Daoy (cell line): ENCODE measurements at places on chromosomes 16 and 17.
A peak's percentile ranks its signal among the peaks of the same experiment; 100 is the strongest.

DNA sequence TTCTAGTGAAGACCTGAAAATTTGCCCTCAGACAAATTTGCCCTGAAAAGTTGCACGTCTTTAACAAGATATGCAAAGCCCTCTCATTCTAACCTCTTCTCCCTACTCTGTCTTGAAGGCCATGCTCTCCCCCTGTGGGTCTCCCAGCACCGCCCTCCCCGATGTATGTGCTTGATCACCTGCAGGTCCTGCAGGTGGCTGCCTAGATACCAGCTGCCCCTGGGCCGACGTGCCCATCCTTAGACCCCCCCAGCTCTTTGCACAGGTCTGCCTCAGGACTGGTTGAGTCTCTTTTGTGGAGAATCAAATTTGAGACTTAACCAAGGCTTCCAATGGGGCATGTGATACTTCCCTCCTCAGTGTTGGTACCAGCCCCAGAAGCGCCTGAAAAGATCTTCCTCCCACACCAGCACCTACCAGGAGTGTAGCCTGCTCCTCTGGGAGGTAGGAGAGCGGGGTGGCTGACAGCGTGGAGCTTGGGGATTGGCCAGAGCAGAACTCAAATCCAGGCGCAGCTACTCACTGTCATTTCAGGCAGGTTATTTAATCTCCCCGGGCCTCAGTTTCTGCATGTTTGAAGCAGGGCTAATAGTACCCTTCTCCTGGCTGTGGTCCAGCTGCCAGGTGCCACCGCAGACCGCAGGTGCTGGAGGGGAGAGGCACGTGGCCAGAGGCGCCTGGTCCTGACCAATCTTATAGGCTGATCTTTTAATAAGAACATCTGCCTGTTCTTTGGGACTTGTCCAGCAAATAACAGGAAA, 4.5 kb upstream of the MRPL38 start:
- DNase-seq: no peak

DNA sequence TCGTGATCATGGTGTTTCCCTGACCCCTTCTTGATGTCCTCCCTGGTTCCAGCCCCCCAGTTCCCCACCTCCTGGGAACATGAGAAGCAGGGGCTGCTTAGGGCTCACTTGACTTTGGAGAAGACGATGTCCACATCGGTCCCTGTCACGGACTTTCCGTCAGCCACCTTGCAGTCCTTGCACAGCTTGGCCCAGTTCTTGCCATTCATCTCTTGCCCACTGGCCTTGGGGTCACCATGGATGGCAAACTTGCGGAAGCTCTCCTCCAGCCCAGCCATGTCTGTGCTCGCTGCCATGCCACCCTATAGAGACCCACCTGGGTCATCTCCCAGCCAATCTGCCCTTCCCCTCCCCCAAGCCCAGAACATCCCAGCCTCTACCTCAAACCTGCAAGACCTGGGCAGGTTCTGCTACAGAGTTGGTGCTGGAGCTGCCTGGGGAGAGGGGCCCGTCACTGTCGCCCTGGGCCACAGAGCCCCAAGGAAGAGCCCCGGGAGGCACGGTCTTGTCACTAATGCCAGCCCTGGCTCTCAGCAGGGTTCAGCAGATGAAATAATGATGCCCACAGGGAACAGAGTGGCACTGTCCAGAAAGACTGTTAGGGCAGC, 2.4 kb downstream of the TPPP3 start:
- DNase-seq: no peak

DNA sequence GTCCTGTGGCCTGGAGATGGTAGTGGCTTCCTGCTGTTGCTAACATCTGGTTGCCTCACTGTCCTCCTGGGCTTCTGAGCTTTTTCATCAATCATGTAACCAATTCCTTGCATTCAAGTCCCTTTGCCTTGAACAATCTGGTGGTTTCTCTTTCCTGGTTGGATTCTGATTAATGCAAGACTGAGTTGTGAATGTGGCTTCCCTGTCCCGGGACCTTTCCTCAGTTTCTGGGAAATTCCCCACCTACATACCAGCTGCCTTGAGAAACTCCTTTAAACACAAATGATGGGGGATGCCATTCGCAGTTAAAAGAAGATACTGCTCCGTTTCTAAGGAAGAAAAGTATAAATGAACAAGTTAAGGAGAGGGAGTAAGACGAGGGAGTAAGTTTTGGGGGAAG, 39.9 kb upstream of the NLRP1 start:
- DNase-seq: no peak

DNA sequence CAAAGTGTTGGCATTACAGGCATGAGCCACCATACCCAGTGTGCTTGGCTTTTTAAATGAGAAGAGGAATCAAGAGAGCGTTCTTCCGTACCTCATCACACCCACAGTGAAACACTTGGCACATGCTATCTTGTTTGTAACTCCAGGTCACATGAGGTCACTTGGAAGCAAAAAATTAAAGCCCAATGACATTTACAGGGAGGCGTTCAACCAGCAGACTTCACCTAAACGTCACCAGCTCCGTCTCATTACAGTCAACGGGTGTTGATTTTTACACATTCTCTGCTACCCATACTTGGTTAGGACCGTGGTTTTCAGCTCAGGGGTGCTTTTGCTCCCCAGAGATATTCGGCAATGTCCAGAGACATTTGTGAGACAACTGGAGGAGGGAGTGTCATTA, 127.0 kb downstream of the XYLT1 start:
- no peak for DNase-seq

- DNase-seq: no peak
Observed at GRCh38 chr17:28385406-28385805, 13.9 kb downstream of the SARM1 start.

- DNase-seq: peak; percentile 77
Observed at GRCh38 chr16:81632392-81633146, 146.5 kb upstream of the PLCG2 start.

DNA sequence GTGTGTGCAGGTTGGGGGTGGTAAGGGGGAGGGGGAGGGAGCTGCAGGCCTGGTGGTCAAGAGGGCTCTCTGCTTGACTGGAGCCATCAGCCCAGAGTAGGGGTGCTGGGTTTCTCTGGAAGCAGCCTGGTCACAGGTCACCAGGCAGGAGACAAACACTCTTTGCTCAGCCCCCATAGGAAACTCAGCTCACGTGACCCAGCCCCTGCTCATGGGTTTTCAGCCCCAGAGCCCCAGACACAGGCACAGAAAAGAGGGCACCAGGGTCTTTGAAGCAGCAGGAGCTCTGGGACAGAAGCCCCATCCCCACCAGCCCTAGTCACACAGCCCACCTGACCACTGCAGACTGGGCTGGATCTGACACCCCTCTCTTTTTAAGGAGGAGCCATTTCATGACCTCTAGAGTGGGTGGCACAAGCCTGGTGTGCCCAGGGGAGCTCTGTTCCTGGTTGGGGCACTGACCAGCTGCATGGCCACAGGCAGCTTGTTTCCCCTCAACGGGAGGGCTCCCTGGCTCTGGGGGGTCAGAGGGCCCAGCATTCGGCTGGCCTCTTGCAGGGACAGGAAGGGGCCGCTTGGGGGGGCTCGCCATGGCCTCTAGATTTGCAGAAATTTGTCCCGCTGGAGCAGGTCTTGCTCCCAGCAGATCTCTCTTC, 13.8 kb upstream of the CD79B start:
- no peak for DNase-seq

GRCh38 chr16:24855678-24856077, 9.9 kb downstream of the SLC5A11 start:
- no peak for DNase-seq

- no peak for DNase-seq
Observed at GRCh38 chr17:18117982-18118975, 9.7 kb downstream of the MYO15A start.

DNA sequence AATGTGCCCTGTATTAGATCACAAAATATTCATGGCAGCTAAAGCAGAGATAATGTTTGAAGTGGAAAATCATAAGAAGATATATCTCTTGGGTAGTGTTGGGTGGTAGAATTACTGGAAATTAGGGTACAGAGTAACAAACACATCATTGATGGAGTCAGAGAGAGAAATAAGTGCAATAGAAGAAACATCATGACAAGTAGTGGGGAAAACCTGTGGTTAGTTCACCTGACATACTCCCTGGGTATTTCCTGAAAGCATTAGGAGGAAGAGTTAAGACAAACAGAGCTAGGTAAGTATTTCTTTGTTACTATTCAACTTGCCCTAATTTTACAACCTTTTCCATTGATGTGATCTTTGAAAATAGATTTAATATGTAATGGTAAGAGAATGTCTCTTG, 691.9 kb upstream of the SOX9 start:
- no peak for DNase-seq

GRCh38 chr17:10111907-10112452, 86.4 kb downstream of the GAS7 start:
- DNase-seq: no peak

DNA sequence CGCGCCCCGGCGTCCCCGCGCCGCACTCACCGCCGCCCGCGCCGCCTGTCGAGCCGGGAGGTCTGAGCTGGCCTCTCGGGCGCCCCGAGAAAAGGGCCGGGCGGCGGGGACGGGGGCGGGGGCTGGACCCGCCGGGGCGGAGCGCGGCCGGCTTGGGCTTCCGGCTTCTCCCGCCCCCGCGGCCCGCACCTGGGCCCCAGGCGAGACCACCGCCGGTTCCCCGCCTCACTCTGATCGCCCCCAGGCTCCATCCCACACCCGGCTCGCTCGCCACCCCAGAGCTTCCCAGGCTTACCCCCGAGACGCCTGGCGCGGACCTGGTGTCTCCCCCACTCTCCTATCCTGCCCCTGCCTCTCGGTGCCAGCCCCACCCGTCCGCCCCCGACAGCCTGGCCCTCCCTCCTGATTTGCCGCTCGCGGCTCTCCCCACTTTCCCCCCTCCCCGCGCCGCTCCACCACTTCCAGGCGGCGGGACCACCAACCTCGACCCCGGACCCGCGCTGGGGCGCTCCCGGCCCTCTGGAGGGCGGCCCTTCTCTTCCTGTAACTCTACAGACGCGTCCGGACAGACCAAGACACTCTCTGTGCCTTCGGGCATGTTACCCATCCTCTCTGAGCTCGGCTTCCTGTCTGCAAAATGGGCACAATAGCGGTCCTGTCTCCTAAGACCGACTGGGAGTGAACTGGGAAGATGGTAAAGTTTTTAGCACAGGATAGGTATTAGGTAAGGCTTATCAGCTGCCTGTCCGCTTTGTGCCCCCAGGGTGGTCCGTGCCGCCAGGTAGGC, at the start of gene LITAF:
Gene LITAF, minus strand, starts transcription at position 64 of the 787 bp plus-strand sequence. CDS start 30,189 bp downstream, outside the sequence.
- peak; percentile 64 for DNase-seq

DNA sequence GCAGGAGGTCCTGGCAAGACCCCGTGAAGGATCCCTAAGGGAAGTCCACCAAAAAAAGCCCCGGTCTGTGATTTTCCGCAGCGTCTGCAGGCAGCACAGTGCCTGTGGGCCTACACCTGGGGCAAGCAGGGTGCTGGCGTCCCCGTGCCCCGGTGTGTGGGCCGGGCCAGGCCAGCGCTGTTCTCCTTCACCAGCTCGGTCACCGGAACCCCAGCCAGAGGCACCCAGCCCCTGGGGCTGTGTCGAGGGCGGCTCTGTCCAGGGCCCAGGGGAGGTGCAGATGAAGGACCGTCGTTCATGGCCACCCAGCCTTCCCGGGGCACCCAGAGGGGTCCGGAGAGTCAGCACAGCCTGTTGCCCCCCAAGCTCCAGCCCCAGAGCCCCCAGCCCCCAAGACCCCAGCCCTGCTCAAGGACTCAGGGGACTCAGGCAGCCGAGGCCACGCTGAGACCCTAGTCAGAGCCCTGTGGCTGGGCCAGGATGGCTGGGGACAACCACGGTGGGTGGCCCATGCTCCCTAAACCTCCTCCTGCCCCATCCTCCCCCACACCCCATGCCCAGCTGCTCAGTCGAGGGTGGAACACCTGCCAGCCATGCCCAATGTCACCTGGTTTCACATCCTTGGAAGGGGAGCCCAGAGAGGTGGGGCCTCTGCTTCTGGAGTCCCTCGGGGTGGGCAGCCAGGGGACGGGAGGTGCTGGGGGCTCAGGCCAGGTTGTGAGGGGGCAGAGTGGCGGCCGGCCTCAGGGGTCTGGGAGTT, 5.7 kb upstream of the C1QTNF8 start:
- no peak for DNase-seq

GRCh38 chr16:61814726-61815347, 221.4 kb downstream of the CDH8 start:
- no peak for DNase-seq

DNA sequence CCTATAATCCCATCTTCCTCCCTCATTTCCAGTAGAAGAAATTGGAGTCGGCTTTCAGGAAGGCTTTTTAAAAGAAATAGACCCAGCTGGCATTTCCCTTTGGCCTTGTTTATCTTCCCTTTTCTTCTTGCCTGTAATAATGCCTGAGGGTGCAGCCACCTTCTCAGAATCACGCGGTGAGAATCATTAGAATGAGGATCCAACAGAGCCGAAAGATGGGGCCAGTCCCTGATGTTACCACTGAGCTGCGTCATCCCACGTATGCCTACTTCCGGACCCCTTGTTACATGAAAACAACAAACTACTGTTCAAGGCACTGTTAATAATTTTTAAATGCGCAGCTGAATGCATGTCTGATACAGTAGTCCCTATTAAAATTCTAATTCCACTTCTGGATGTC, 24.1 kb downstream of the SDR42E1 start:
- DNase-seq: no peak

- peak; percentile 20 for DNase-seq
Observed at GRCh38 chr17:50205111-50205962, 3.9 kb upstream of the COL1A1 start.

DNA sequence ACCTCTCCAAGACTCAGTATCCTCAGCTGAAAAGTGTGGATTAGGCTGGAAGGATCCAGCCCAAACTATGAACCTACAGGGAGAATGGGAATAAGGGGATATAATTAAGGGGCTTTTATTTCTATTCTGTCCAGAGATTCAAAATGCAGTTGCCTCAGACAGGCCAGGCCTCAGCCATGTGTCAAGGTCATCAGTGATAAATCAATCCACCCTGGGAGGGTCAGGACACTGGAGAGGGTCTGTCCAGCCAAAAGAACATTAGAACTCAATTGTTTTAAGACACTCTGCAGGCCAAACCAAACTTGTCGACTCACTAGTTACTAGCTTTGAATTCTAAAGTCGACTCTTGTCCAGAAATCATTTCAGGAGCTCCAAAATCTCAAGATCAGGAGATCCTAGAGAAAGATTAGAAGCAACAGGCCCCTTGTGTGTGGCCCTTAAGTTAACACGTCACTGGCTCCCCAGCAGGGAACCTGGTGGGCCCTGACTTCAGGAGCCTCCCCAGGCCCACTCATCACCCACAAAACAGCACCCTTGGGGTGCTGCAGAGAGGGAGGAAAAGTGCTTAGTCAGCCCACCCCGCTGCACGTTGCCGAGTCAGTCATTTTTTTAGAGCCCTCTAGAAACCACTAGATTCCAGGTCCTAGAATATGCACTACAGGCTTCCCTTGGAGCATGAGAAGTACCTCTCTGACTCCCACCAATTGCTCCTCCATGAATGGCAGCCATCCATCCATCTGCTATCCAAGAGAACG, 156.8 kb downstream of the XYLT1 start:
- no peak for DNase-seq

GRCh38 chr17:29039764-29040598, 3.0 kb upstream of the PIPOX start:
- DNase-seq: peak; percentile 91
